Hematopoietic multipotent progenitor cell treated with erythropoietin and hydrocortisone succinate and interleukin-3 and kit ligand, for 17 days (in vitro differentiated cells): ENCODE measurements at places on chromosomes 5 and 9.

DNA sequence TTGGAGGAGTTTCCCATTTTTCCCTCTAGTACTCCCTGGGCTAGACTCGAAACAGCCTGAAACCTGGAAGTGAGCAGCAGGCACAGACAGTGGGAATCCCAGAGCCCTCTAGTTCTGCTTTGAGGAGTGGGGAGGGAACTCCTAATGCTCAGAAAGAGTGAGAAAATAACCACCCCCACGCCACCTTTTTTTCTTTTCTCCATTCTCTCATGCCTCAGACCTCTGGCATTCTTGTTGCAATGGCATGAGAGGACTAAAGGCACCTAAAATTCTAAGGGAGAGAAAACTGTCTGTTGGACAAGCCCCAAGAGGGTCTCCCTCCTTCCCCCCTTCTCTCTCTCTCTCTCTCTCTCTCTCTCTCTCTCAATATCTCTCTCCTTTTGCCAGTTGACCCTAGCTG lies 15.1 kb upstream of the IRF1 start:
- no peak for DNase-seq

DNA sequence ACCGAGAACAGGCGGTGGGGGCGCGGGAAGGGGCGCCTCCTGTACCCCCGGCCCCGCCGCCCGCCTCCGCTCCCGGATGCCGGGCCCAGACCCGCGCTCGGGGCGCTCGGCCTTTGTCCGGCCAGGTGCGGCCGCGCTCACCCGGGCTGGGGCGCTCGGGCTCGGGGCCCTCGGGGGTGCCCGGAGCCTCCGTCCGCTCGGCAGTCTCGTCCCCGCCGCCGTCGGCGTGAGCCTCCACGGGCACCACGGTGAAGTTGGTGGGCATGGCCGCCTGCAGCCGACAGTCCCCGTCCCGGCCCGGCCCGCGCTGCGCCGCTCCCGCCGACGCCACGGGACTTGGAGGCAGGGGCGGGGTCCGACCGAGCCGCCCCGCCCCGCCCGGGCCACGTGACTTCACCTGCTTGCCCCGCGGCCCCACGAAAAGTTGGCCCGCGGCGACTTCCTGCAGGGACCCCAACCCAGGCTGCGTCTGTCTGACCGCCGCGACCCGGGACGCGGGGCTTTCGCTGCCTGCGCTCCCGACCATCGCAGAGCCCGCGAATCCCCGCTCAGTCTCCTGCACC lies at the start of gene SLC12A7:
TSS of gene SLC12A7 (minus strand) at position 337 of the 563 bp plus-strand sequence. CDS start at position 265, 72 bp downstream.
- peak; percentile 56 for DNase-seq

DNA sequence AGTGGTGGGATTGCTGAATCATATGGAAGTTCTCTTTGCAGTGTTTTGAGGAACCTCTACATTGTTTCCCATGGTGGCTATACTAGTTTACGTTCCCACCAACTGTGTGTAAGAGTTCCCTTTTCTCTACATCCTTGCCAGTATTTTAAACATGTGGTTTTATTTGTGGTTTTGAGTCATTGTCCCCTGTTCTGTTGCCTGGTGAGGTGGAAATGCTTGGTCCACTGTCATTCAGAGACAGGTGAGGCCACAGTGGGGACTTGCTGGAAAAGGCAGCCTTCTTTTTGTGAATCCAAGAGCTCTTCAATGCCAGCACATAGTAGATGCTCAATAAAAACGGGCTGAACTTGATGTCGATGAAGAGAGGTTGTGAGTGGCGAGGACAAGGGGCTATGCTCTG lies 44.2 kb downstream of the SH3PXD2B start:
- no peak for DNase-seq

- no peak for DNase-seq
Measured at GRCh38 chr9:76562511-76562911, 103.5 kb downstream of the GCNT1 start.
